ENCODE measurements at places on chromosomes 7 and 10. TPM values are rescaled to one million over a fixed set of nuclear protein-coding genes. Genes with fewer than 3 reads are reported as not detected.

Gene SHTN1
- total RNA-seq, result 24.1 TPM

DNA sequence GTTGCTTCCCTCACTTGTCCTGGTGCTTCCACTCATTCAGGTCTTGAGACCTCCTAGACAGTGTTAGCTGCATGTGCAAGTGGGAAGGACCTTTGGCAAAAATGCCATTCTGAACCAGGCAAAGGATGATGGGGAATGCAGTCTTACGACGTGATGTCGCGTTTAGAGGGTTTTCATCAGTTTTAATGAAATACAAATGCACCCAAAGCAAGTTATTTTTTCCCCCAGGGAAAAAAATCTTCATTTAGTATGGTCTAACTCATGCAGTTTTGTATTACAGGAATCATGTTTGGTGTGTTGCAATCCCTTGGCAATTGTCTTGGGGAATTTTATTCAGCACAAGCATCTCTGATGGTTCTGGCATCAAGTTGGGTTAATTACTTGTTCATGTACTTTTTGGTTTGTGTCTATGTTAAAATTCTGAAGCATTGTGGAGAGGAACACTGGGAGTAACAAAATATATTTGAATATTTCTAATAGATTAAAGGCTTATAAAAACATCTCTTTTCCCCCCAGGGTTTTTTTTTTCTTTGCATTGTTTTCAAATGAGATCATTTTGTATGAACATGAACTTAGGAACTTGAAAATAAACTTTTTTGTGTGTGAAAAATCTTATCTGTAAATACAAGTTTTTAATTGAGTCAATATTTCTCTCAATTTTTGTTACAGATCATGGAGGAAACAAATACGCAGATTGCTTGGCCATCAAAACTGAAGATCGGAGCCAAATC, 188.9 kb downstream of the BICC1 start:
- H3K4me1 ChIP-seq, result no peaks in the 10 kb centered on the region
- H3K27me3 ChIP-seq, result no peaks in the 10 kb centered on the region
- H3K27ac ChIP-seq, result no peak overlapping the region
- H3K36me3 ChIP-seq, result no peaks in the 10 kb centered on the region
- no peak overlapping the region for H3K4me3 ChIP-seq

- no peak overlapping the region for H3K4me3 ChIP-seq
- H3K27me3 ChIP-seq, result no peaks in the 10 kb centered on the region
- H3K36me3 ChIP-seq, result no peaks in the 10 kb centered on the region
- no peak for DNase-seq
- no peaks in the 10 kb centered on the region for H3K4me1 ChIP-seq
These were observed 51.7 kb upstream of the LEP start for GRCh38 chr7:128189231-128189930.

- no peaks in the 10 kb centered on the region for H3K4me1 ChIP-seq
- no peaks in the 10 kb centered on the region for H3K36me3 ChIP-seq
- no peak overlapping the region for H3K4me3 ChIP-seq
- H3K27ac ChIP-seq, result no peak overlapping the region
- no peak for DNase-seq
- H3K27me3 ChIP-seq, result no peaks in the 10 kb centered on the region
These were observed 22.9 kb downstream of the RBM33 start for GRCh38 chr7:155667241-155667829.

Data from Peyer's patch (tissue), 4 donors.